ENCODE measurements at places on chromosomes 16 and 17. TPM values are rescaled to one million over a fixed set of nuclear protein-coding genes. Genes with fewer than 3 reads are reported as not detected.
A peak's percentile ranks its signal among the peaks of the same experiment; 100 is the strongest.

- DNase-seq, result no peak
These were observed 1.2 kb downstream of the ZACN start for GRCh38 chr17:76079956-76080767.

GRCh38 chr17:80005360-80006338 lies 30.0 kb downstream of the TBC1D16 start:
- DNase-seq, result peak; percentile 75

Gene ZNF597
- 0.86 TPM for total RNA-seq

Gene TM4SF5
- total RNA-seq, result 215 TPM

DNA sequence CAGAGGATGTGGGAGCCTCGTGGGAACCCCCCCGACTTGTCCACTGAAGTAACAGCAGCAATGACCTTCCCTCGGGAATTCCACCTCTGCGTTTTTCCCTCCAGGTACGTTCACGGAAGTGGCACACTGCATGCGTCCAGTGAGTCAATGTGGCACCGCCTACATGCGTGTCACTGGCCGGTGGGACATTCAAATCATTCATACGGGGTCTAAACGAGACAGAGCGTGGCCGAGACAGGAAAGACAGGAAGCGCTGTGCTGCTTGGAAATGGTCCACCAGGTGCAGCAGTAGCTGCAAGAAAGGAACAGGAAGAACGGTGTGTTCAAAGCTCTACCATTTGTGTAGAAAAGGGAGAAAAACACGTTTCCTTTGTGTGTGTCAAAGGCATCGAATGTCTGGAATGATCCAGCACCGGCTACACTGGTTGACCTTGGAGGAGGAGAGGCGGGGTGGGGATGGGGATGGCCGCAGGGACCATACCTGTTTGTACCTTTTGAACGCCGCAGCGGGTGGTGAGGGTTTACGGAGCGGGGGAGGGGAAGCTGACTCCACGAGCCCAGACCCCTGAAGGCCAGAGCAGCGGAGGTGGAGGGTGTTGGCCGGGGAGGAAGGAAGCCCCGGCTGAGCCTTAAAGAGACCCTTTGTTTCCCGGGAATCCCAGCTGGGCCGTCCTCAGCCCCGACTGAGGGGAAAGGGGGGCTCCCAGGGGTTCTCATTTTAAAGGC lies 1.7 kb upstream of the PGAP6 start:
- peak; percentile 56 for DNase-seq

GRCh38 chr16:11049396-11050059 lies 105.2 kb downstream of the CLEC16A start:
- no peak for DNase-seq

GRCh38 chr16:11033629-11034420 lies 89.5 kb downstream of the CLEC16A start:
- no peak for DNase-seq

DNA sequence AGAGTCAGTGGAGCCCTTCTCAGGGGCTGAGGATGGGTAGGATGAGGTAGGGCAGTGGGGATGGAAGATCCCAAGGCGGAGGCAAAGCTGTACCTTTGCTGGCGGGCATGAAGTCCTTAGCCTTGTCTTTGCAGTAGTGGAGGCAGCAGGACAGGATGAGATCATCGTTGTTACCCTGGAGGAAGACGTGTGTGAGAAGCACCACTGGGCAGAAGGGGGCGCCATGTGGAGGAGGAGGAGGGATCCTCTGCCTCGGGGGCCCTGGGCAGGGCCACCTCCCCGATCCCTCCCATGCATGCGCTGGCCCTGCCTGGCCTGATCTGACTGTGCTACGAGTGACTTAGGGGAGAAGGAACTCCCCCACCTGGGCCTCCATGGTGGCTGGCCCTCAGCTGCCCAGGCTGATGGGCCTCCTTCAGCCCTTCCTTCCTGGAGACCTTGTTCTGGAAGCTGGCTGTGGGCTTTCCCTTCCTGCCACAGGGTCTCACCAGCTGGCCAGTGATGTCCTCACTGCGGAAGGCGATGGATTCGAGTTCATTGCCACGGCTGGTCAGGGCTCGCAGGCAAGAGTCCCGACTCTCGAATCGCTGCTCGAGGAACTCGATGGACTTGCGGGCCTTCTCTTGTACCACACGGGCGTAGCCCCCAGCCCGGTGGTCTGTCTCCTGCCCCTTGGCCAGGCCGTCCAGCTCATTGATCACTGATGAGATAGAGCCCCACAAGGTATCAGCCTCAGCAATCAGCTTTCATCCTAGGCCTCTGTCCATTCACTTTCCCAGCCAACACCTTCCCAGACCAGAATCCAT lies 10.3 kb downstream of the HIC1 start:
- DNase-seq, result no peak

Data from right lobe of liver (tissue), 6 donors.